Stimulated activated CD8-positive, alpha-beta memory T cell treated with anti-CD3 and anti-CD28 coated beads, Interleukin-7, amount 100 ng/mL, for 1 hour (primary cell): ENCODE measurements at places on chromosomes 1 and 21.

DNA sequence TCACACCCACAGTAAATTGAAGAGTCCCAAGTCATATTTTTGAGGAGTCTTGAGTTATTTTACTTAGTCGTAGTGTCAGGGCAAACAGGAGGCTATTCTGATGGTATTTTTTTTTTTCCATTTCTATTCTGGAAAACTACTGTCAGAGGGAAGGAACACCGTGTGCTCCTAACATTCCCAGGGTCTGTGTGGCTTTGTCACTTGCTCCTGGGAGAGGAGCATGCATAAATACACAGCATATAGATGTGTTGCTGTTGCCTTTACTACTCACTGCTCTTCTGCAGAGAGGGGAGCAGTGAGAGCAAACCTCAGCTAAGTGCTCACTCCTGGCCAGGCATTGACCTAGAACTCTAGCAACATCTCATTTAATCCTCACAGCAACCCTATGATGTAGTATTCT is 45.8 kb downstream of the COLGALT2 start:
- DNase-seq = no peak

DNA sequence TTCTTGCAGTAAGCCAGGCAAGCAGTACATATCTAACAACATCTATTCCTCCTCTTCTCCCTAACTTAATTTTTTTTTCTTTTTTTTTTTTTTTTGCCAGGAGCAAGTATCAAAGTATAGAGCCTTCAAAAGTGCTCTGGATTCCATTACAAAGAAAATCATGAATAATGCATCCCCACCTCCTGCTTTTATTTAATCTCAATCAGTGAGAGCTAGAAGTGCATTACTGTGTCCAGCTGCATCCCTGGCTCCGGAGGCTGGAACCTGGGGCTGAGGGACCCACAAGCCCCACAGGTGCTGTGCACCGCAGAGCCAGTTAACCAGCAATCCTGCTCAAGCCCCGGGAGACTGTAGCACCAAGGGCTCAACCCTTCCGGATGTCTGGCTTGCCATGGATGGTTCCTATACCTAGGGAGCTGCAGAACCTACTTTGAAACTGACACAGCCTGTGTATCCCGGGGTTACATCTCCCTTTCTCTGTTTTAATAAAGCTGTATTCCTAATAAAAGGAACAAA is 455.9 kb upstream of the RUNX1 start:
- DNase-seq = no peak

DNA sequence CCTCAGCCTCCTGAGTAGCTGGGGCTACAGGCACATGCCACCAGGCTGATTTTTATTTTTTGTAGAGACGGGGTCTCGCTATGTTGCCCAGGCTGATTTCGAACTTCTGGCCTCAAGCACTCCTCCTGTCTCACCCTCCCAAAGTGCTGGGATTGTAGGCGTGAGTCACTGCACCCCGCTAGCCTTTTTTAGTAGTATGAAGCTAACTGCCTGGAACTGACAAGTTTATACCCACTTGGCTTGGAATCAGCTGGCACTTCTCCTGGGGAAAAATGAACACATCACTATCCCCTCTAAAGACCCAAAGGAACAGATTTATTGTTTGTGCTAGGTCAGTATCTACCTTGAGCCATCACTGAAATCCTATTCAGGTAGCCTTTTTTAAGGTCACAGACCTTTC is 19.0 kb downstream of the TMEM63A start:
- DNase-seq = no peak

GRCh38 chr21:39339231-39339630 is 9.7 kb downstream of the HMGN1 start:
- no peak for DNase-seq

DNA sequence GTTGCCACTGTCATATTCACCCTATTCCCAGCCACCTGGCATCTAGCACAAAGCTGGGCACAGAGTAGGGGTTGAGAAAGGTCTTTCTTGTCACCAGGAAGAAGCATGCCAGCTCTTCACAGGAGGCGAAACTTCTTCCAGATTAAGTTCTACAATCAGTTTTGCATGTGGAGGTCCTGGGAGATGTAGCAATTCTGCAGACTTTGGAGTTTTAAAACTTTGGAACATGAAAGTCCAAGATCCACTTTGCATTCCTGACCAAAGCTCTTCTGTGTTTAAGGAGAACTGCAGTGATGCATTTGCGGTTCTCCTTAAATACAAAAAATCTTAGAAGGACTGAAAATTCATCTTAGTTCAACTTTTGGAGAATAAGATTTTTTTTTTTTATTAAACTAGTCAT is 258.5 kb upstream of the USP24 start:
- DNase-seq = no peak
